Immature natural killer cell (primary cell): ENCODE measurements at places on chromosomes 16 and 17. TPM values are rescaled to one million over a fixed set of nuclear protein-coding genes. Genes with fewer than 3 reads are reported as not detected.

DNA sequence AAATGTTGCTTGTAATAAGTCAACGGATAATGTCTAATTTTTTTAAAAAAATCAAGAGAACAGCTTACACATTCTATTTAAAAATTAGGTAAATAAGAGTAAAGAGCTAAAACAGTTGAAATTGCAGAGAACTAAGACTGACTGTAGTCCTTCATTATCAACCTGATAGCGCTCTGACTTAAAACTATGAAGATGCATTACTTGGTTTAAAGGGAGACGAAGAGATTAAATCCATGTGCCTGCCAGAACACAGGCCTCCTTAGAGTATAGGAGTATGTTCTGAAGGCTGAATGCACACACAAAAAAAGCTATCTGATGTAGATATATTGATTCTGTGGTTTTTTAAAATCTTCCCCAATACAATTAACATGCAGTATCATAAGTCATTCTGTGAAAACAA, 28.5 kb downstream of the GLG1 start:
- H3K4me1 ChIP-seq = peaks cover 81% of the 10 kb centered on the region
- no peaks in the 10 kb centered on the region for H3K36me3 ChIP-seq
- peaks cover under 1% of the 10 kb centered on the region for H3K27me3 ChIP-seq
- no peak overlapping the region for H3K4me3 ChIP-seq
- peak overlapping the region; percentile 60 for H3K27ac ChIP-seq

DNA sequence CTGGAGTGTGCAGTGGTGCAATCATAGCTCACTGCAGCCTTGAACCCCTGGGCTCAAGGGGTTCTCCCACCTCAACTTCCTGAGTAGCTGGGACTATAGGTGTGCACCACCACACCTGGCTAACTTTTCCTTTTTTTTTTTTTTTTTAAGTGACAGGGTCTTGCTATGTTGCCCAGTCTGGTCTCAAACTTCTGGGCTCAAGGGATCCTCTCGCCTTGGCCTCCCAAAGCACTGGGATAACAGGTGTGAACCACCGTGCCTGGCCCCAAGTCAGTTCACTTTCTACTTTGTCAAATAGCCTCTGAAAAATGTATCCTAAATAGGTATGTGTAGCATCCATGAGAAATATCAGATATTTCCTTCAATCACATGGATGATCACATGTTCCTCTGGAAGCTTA, 9.9 kb upstream of the NFAT5 start:
- peaks cover 13% of the 10 kb centered on the region for H3K4me1 ChIP-seq
- H3K27ac ChIP-seq = no peak overlapping the region
- DNase-seq = no peak
- no peaks in the 10 kb centered on the region for H3K36me3 ChIP-seq
- no peak overlapping the region for H3K4me3 ChIP-seq

- DNase-seq = no peak
- peak overlapping the region; percentile 76 for H3K27ac ChIP-seq
- H3K36me3 ChIP-seq = peaks cover 59% of the 10 kb centered on the region
- H3K4me3 ChIP-seq = peak overlapping the region; percentile 99
- H3K4me1 ChIP-seq = peaks cover 83% of the 10 kb centered on the region
Measured at GRCh38 chr16:31182391-31182790, 2.5 kb downstream of the FUS start.

DNA sequence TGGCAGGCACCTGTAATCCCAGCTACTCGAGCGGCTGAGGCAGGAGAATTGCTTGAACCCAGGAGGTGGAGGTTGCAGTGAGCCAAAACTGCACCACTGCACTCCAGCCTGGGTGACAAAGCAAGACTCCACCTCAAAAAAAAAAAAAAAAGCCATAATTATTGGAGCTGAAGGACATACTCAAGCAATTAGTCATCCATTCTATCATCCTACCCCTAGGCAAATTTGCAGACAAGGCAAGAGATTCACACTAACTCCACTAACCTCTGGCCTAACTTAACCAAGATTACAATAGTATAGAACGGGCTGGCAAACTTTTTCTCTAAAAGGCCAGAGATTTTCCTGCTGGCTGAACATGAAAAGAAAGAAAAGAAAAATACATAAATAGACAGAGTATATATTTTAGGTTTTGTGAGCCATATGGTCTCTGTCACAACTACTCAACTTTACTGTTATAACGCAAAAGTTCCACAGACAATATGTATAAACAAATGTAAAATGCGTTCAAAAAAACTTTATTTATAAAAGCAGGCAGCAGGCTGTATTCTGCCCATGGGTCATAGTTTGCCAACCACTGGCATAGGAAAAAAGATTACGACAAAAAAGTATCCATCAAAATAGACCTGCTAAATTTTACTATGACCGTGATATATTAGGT, 29.7 kb downstream of the BRIP1 start:
- no peak for DNase-seq
- no peak overlapping the region for H3K4me3 ChIP-seq
- no peak overlapping the region for H3K27ac ChIP-seq
- H3K4me1 ChIP-seq = no peaks in the 10 kb centered on the region
- no peaks in the 10 kb centered on the region for H3K36me3 ChIP-seq
- H3K27me3 ChIP-seq = peaks cover 2% of the 10 kb centered on the region

- no peak overlapping the region for H3K4me3 ChIP-seq
- no peaks in the 10 kb centered on the region for H3K36me3 ChIP-seq
- H3K27ac ChIP-seq = no peak overlapping the region
- H3K27me3 ChIP-seq = no peaks in the 10 kb centered on the region
- no peak for DNase-seq
Measured at GRCh38 chr16:23324727-23325126, 22.6 kb downstream of the SCNN1B start.

DNA sequence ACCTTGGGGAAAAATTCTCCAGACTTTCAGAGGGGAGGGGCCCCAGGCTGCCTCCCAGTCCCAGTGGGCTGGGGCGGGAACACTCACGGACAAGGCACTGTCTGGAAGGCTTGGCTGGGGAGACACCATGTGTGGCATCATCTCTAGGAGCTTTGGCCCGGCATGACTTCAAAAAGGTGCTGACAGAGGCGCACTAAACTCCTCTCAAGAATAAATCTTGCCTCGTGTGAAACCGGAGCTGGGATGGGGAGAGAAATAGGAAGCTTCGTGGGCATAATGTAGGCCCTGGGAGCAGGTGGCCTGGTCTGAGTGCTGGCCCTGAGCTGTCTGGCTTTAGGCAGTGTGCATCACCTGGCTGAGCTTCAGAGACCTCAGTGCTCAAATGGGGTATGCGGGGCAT, 5.7 kb downstream of the WSCD1 start:
- DNase-seq = no peak
- no peak overlapping the region for H3K4me3 ChIP-seq
- H3K27me3 ChIP-seq = peaks cover 8% of the 10 kb centered on the region
- no peak overlapping the region for H3K27ac ChIP-seq
- peaks cover 8% of the 10 kb centered on the region for H3K4me1 ChIP-seq

DNA sequence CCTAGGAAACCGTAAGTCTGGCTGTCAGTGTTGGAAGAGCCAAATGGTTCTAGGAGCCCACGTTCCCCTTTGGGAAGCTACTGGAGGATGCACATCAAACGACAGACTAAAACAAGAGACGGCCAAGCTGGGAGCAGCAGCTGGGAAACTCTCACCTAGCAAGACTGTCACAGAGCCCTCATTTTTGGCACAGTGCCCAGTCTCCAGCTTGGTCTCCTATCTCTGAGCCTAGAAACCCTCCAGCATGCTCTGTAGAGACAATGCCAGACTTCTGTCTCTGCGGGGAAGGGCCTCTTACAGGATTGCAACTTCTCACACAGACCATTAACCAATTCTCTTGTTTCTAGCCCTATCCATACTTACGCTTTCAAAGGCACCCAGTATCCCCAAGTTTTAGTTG, 23.5 kb downstream of the GTF3C1 start:
- H3K36me3 ChIP-seq = peaks cover 40% of the 10 kb centered on the region
- H3K27me3 ChIP-seq = peaks cover 3% of the 10 kb centered on the region
- H3K4me3 ChIP-seq = no peak overlapping the region
- H3K4me1 ChIP-seq = peaks cover 31% of the 10 kb centered on the region

The PRDM7 gene
- not detected for polyA plus RNA-seq

The PFN1 gene
- polyA plus RNA-seq = 4,444 TPM
